ENCODE measurements at places on chromosomes 11 and 22.

DNA sequence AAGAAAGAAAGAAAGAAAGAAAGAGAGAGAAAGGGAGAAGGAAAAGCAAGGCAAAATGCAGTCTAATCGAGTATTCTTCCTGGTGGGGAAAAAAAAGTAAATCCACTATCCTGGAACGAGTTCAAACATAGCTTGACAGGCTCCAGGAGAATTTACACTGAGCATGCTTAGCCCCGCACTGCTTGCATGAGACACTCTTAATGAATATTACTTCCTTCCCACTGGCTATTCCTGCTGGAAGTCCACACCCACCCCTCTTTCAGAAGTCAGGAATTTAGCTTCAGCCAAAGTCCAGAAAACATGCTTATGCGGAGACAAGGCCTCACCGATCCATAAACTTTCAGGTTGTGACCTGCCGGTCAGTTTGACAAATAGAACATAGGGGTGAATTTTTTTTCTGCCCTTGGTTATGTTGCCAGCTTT lies 251.8 kb upstream of the BLID start:
- DNase-seq = peak; percentile 7

- DNase-seq = no peak
These were observed 47.7 kb downstream of the NFAM1 start for GRCh38 chr22:42384506-42384905.

- peak; percentile 17 for DNase-seq
These were observed 122.3 kb upstream of the SNX19 start for GRCh38 chr11:131038597-131038996.

GRCh38 chr11:39367534-39367933 lies 2091.9 kb downstream of the LRRC4C start:
- DNase-seq = no peak

DNA sequence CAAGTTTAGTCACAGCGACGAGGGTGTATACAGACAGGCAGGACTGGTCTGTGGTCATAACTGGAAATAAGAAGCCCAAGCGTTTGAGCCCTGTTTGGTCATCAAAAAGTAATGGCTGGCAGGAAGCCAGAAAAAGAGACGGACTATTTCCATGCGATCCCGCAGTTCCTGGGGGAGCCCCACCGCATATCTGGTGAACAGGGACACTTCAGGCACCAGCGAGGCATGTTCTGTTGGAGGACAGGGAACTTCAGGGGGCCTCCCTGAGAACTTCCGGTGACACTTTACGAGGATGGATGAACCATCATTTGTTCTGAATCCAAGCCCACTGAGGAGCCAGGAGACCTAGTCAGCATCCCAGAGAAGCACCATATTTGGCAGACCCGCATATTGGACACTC lies 29.7 kb upstream of the TRIM29 start:
- no peak for DNase-seq

- DNase-seq = no peak
These were observed 8.8 kb upstream of the DNAL4 start for GRCh38 chr22:38802671-38803121.

DNA sequence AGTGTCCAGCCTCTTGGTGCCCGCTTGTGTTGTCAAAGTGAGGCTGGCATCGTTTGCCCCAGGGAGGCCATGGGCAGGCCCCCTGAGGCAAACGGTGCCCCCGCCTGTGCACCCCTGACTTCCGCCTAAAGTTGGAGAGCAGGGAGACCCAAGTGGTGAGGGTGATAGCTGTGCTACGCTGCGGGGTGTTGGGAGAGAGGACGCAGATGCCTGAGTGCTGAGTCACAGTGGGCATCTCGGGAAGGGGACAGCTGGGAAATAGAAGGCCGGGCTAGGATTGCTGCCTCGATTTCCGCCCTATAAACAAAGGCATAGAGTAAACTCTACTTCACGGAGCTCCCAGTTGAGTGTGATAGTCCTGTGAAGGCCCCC lies 5.8 kb downstream of the GRIK4 start:
- no peak for DNase-seq

- peak; percentile 81 for DNase-seq
These were observed 106.8 kb downstream of the ABTB2 start for GRCh38 chr11:34250732-34251588.

DNA sequence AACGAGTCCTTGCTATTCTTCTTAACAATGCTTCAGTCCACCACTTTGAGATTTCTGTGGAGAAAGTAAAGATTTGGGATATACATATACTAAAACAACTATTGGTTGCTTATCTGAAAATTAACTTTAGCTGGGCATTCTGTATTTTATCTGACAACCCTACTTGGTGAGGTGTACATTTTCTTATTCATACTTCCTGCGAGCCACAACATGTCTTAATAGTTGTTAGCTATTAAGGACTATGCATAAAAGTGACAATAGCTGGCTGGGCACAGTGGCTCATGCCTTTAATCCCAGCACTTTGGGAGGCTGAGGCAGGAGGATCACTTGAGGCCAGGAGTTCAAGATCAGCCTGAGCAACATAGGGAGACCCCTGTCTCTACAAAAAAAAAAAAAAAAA lies 28.0 kb upstream of the TMA7B start:
- no peak for DNase-seq

GRCh38 chr22:38233427-38233826 lies 31.6 kb downstream of the MAFF start:
- DNase-seq = no peak

- no peak for DNase-seq
These were observed 28.5 kb upstream of the CKAP5 start for GRCh38 chr11:46874586-46874985.

- peak; percentile 70 for DNase-seq
These were observed at the start of gene RDX for GRCh38 chr11:110296226-110297075. RDX (minus strand) TSS chr11:110296614; CDS start chr11:110279692, 16,922 bp downstream.

DNA sequence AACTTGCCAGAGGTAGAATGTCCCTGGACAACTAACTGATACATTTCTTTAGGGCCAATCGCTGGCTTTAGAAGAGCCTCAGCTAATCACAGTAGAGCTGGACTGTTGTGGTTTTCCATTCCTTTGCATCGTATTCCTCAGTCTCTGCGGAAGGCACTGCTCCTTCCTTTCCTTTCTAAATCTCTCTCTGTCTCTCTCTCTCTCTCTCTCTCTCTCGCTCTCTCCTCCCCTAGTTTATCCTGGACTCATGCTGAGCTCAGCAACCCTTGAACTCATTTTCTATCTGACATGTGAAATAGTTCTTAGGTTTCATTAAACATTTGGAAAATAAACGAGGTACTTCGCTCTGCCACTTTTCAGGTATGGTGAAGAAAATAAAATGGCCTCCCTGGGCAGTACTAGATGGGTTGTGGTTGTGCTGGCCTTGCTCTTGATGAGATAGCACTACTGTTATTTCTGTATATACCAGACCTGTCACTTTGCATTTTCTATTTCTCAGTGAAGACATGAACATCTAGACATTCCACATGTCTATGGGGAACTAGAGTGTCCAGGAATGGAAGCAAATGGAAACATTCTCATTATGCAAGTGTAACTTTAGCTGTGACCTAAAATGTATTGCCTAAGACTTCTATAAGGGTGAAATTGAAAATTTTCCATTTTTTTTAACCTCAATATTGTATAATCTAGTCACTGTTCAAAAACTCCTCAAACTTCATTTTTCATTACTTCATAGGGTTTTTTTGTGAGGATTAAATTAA lies 12.0 kb upstream of the SESN3 start:
- no peak for DNase-seq

- no peak for DNase-seq
These were observed 262.3 kb upstream of the MTNR1B start for GRCh38 chr11:92707173-92707619.

- DNase-seq = no peak
These were observed 2.0 kb downstream of the FBXO3 start for GRCh38 chr11:33772300-33772699.

DNA sequence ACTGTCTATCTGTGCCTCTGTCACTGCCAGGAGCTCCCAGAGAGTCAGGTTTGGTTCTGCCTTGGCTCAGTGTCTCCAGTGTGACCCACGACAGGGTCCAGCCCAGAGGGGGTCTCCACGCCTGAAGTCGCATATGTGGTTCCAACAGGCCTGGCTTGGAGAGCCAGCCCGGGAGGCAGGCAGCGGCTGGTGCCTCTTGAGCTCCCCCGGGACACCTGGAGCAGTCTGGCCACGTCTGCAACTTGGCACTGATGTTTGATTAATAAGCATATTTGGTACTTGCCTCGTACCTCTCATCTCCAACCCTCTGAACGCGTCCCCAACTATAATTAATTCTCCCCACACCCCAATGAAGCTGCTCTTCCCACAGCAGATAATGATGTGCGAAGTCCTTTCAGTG lies 31.7 kb upstream of the SHISAL1 start:
- DNase-seq = no peak

DNA sequence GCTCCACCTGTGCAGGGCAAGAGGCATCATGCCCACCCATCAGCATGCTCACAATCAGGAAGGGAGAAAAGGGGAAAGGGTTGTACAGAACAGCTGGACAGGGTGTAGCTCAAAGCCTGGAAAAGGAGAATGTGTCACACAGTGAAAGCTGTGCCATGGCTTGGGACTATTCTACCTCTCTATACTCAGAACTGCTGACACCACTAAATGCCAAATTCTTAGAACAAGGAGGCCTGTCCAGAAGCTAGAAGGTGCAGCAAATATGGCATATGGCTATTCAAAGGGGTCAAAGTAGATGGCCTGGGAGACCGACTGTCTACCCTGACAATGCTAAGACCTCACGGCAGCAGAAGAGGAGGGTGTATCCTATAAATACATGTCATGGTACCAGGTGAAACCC lies 12.8 kb downstream of the HPS4 start:
- DNase-seq = no peak

- no peak for DNase-seq
These were observed 297.7 kb upstream of the CCDC90B start for GRCh38 chr11:83583757-83584366.

DNA sequence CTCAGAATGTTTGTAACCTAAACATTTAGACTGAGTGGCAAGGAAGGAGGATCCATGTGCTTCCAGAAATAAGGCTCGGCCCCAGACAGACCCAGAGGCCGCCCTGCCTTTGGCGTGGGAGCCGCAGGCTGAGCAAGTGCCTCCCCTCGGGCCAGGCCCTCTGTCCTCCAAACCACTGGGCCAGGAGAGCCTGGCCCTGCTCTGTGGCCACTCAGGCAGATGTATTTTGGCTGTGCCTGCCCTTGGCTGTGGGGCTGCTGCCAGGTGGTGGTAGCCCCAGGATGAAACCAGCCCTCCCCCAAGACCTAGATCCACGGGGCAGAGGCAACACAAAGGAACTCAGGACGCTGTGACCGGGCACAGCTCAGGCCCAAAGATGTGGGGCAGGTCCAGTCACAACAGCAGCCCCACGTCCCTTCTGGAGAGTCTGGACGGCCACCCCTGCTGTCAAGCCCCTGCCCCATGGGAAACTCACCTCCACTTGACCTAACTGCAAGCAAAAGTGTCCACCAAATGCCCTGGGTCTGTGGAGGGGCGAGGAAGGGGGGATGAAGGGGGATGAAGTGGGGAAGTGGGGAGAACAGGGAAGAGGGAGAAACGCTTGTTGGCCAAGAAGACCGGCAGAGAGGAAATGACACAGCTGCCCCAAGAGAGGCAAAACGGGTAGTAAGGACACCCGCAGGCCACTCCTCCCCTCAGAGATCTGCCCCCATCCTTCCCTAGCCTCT lies 24.0 kb downstream of the PISD start:
- peak; percentile 67 for DNase-seq

GRCh38 chr11:95922099-95922498 lies 1.8 kb downstream of the MTMR2 start:
- no peak for DNase-seq

- no peak for DNase-seq
These were observed 30.8 kb downstream of the APLP2 start for GRCh38 chr11:130100381-130101095.

DNA sequence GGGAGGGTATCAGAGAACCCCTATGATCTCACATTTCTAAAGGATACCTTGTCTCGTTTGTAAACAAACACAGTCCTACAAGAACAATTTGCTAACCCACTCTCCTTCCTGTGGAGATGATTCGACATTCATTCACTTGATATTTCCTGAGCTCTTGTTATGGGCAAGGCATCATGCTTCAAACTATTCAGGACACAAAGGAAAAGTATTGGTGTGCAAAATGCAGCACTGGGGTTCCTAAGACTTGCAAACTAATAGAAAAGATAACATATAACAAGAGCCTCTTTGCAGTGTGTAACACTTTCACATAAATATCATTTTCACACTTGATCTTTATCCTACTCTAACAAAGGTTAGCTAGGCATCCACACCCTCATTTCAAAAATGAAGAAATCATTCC lies 211.5 kb upstream of the BLID start:
- DNase-seq = no peak

DNA sequence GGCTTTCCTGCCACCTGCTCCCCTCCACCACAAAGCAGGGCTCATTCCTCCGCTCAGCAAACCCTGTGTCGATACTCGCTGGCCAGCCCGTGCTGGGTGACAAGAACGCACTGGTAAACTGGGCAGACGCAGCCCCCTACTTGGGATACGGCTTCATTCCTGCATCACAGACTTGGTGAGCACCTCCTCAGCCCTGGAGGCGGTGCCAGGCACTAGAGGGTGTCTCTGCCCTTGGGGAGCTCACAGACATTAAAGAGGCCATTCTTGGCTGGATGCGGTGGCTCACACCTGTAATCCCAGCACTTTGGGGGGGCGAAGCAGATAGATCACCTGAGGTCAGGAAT lies 6.0 kb downstream of the ZDHHC24 start:
- DNase-seq = no peak

- DNase-seq = peak; percentile 51
These were observed 2.1 kb downstream of the CSNK1E start for GRCh38 chr22:38314933-38315822.

- DNase-seq = no peak
These were observed 72.7 kb upstream of the PITPNB start for GRCh38 chr22:27991586-27992293.

GRCh38 chr22:30691204-30691603 lies 3.5 kb upstream of the OSBP2 start:
- no peak for DNase-seq

- peak; percentile 38 for DNase-seq
These were observed 48.3 kb downstream of the RPUSD4 start for GRCh38 chr11:126163074-126163700.

DNA sequence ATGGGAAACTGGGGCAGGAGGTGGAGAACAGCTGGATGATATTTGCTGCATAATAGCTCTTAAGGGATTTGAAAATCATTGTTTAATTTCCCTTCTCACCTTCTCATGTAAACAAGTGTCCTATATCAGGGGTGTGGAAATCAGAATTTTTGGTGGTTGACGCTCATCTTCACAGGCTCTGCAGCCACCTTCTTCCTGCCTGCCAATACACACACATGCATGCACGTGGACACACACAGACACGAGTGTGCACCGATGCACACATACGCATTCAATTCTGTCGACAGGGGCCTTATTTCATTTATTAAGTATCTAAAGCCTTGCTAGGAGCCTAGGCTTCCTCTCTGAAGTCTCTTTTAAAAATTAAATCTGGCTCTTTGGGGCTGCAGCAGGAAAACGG lies 349.4 kb upstream of the NCAM1 start:
- DNase-seq = no peak

GRCh38 chr22:21902296-21903087 lies 35.0 kb upstream of the MAPK1 start:
- DNase-seq = no peak

DNA sequence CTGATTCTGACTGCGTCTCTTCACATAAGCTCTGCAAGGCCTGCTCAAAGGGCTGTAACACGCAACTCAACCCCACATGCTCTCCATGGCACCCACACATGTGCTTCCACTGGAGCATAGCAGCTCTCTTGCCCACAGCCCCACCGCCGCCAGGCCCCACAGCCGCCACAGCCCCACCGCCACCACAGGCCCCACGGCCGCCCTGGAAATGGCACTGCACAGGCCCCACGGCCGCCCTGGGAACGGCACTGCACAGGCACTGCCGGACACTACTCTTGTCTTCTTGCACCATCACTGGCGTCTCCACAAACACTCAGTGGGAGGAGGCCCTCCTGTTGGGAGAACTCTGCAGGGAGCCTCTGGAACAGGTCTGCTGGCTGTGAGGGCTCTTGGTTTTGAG lies 8.6 kb downstream of the MOB2 start:
- no peak for DNase-seq

All from Ammon's horn (tissue), 1 donor.